ENCODE measurements at places on chromosomes 6 and 20.

GRCh38 chr6:118752803-118753202 is 101.4 kb upstream of the CEP85L start:
- DNase-seq: no peak

DNA sequence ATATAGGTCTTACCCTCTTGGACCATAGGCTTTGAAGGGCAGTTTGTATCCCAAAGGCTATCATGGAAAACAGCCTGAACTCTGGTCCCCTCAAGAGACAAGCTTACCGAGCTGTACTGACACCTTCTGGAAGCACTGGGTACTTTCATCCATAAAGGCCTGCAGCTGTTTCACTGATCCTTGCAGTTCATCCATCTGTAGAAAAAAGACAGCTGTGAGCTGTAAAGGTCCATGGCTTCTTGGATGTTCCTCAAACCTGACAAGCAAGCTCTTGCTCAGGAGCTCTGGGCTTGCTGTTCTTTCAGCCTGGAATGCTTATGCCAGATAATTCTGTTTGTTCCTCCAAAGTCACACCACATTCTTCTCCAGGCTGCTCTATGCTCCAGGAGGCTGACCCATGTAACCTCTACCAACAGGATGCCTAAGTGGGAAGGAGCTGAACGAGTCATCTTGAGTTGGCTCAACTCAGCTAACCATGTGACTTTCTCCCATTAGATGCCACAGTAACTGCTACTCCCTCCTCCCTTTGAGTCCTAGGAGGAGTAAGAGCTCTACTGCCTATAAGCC is 8.8 kb upstream of the NDRG3 start:
- peak; percentile 74 for DNase-seq

DNA sequence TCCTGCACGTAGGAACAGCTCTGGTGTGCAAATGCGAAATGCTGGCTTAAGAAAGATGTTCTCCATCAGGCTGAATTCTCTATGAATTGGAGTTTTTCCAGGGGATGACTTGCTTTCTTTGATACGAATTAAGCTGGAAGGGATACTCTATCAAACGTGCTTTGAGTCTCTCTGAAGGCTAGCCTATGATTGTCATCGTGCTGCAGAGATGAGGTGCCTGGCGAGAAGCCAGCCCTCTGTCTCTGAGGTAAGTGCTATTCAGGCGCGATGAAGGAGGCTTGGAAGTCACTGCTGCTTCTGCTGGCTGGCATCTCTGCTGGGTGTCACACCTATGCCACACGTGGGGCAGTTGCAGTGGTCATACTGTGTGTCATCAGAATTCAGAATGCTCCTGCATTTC is 223.7 kb downstream of the TAF4 start:
- no peak for DNase-seq

- DNase-seq: no peak
These were observed 121.2 kb downstream of the GFRAL start for GRCh38 chr6:55448451-55448850.

DNA sequence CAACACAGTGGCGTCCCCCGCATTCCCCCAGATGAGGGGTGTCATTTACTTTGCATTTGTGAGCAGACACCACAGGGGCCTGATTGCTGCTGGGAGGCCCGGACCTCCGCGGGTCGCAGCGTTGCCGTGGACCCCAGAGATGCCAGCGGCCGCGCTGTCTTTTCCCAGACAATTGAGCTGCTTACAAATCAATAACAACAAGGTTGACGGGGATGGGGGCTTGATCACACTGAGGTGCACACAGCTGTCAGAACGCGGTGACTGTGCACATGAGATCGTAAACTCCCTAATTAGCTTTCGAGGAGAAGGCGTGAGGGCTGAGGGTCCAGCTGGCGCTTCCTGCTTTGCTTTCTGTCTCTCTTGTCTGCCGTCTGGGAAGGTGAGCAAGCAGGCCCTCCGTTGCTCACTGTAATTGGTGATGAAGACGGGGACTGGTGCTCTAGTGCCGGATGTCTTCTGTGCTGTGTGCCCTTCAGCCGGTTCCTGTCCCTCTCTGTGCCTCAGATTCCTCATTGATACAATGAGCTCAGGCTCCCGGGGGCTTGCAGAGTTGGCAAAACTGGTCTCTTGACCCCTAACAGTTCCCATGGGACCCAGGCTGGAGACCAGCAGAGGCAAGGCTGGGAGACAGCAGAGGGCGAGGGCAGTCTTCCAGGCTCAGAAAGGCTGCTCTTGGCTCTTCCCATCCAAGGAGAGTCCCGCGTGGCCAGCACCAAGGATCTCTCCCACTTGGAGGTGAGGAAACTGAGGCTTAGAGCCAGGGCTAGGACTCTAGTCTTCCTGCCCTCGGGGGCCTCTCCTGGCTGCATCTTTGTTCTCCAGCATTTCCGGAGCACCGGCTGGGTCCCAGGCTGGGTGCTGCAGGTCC is 126.0 kb upstream of the PMEPA1 start:
- no peak for DNase-seq

DNA sequence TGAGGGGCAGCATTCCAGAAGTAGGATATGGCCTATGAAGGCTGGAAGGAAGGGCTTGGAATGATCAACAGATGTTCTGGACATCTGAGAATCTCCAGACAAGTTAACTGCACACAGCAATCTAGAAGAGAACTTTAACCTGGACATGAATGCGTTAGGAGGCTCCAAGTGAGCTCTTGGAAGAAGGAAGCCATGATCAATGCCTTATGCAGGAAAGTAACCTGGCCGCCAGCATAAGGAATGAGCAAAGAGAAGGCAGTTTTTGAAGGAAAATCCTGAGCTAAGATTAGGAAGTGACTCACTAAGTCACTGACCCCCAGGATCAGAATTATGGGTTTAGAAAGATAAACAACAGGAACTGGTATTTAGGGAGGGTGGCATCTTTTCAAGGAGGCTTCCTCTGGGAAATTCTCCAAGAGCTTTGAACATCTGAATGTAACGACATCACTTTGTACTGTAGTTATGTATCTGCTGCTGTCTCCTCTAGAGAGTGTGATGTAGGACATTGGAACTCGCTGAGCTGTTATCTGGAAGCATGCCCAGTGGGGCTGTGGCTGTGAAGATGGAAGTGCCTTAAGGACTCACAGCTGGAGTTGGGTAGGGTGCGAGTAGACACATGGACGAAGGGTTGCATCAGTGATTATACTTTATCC is 236.8 kb downstream of the PACRG start:
- DNase-seq: peak; percentile 99

- no peak for DNase-seq
These were observed 84.9 kb downstream of the ASCC3 start for GRCh38 chr6:100796049-100796823.

GRCh38 chr6:89611666-89612065 is 26.9 kb downstream of the LYRM2 start:
- DNase-seq: peak; percentile 51

GRCh38 chr6:26534681-26535465 is 3.3 kb upstream of the HMGN4 start:
- no peak for DNase-seq

- DNase-seq: no peak
These were observed 173.3 kb downstream of the CENPW start for GRCh38 chr6:126513198-126513597.

- no peak for DNase-seq
These were observed 48.3 kb downstream of the ZFP64 start for GRCh38 chr20:52143277-52143676.

DNA sequence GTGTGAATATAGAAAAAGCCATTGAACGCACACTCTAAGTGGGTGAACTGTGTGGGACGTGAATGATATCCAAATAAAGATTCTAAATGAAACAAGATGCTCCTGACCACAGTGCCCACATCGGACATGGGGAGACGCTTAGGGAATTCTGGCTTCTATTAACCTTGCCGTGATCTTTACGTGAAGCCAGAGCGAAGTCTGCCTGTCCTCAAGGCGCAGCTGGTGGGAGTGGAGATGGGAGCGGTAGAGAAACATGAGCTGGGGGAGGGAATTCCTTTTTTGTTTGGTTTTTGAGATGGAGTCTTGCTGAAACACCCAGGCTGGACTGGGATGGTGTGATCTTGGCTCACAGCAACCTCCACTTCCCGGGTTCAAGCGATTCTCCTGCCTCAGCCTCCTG is 46.0 kb downstream of the VSTM2L start:
- no peak for DNase-seq

DNA sequence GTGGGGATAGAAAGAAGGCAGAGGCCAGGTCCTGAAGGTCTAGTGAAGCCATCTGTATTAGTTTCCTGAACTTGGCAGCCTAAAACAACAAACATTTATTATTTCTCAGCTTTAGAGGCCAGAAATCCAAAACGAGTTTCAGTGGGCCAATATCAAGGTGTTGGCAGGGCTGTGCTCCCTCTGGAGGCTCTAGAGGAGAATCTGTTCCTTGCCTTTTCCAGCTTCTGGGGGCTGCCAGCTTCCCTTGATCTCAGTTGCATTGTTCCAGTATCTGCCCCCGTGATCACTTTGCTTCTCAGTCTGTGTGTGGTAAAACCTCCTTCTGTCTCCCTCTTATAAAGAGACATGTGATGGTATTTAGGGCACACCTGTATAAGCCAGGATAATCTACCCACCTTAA is 82.4 kb downstream of the MAFB start:
- no peak for DNase-seq

- no peak for DNase-seq
These were observed 7.7 kb downstream of the CARMIL1 start for GRCh38 chr6:25286891-25287290.

GRCh38 chr6:139027620-139028182 is 844 bp upstream of the ABRACL start:
- DNase-seq: no peak

GRCh38 chr20:36052117-36052513 is 83.7 kb downstream of the CNBD2 start:
- DNase-seq: no peak

DNA sequence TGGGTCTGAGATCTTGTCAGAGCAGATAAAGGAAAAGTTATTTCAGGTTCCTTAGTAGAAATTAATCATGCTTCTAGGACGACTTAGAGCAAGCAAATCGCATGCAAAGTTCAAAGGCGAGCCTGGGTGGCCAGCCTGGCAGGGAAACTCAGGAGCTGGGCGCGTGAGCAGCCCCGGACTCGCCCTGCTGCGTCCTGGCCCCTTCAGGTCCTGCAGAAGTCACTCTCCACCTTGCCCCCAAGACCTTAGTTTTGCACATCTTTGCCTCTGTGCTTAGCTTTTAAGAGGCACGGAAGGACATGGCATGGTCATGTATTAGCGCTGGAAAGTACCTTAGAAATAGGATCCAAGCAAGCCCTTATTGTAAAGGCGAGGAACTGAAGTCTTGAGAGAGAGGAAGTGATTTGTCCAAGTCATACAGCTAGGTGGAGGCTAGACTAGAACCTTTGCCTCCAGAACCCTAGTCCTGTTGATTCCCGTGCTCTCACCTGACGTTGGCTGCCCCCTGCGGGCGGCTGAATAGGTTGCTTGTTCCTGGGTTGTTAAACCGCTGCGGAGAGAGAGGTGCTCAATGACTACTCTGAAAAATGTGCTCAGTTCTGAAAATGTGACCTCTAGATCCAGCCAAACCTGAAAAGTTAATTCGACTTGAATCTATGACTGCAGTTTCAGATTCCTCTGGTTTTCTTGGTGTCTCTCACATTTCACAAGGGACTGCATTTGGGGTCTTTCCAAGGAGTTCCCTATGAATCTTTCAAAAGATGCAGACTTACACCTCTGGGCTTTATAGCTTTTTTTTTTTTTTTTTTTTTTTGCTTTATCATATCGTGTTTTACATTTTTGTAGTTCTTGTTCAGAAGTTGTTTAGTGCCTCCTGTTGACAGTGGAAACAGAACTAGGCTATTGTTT is 2.7 kb downstream of the MYB start:
- peak; percentile 45 for DNase-seq

- DNase-seq: no peak
These were observed 100.7 kb upstream of the HMGN3 start for GRCh38 chr6:79335133-79335674.

DNA sequence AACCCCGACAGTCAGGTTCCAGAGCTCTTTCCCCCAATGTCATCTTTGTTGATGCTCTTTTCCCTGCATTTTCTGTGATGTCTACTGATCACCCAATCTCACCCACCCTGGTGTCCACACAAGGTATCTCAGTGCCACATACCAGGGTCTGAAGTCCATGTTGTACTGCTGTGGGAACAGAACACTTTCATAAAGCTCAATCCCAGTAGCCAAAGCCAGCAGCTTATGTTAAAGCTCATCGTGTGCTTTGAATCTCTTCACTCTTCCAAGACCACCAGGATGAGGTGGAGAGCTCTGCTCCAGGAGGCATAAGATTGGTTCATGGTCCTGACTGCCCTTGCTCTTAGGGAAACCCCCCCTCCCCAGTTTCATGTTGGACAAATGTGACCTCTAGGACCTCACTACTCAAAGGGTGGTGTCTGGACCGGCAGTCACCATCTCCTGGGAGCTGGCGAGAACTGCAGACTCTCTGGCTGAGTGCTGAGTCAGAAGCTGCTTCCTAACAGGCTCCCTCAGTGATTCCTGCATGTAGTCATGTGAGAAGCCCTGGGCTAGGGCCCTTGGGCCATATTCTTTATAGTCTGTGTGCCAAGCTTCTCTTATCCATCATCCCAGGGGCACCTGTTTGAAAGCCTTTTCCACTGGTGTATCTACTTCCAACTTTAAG is 13.4 kb upstream of the CPNE5 start:
- DNase-seq: peak; percentile 60

- DNase-seq: peak; percentile 100
These were observed 278.2 kb upstream of the SUPT3H start for GRCh38 chr6:45655745-45656476.

DNA sequence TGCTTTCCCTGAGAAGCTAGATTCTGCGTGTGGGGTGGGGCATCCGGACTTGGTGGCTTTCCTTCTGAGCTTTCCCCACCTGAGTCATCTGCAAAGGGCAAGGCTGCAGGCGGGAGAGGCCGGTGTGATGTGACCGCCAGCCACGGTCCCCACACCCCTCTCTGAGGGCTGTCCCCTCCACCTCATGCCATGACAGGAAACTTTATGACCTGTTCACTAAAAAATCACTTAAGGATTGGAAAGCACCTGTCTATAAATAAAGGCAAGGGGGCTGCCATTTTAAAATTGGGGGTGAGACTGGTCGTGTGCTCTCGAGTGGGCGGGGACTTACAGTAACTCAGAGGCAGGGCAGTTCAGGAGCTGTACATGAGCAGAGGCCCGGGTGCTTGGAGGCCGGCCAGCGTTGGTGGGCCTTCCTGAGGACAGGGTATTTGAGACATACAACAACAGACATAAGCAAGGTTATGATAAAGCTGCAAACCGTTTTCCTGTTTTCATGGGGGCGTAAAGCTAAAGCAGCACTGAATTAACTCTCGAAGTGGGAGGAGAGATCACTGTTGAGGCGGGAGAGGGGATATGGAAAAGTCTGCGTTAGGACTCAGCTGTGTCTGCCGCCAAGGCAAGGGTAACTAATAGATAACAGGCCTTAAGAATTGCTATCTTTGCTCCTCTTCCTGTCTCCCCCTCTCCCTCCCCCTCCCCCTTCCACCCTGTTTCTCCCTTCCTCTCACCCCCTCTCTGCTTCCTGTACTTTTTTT is 16.1 kb upstream of the SERPINB1 start:
- peak; percentile 83 for DNase-seq

- DNase-seq: no peak
These were observed 40.1 kb downstream of the CDH22 start for GRCh38 chr20:46268131-46268614.

- no peak for DNase-seq
These were observed 49.9 kb downstream of the MAFB start for GRCh38 chr20:40639132-40639531.

GRCh38 chr20:42098418-42098817 is 480.2 kb upstream of the CHD6 start:
- no peak for DNase-seq

All from astrocyte of the spinal cord (primary cell).